ELF-1 (cell line): ENCODE measurements at places on chromosomes 7 and 10.
A peak's percentile ranks its signal among the peaks of the same experiment; 100 is the strongest.

- no peak for DNase-seq
Measured at GRCh38 chr7:56290548-56290947, 174.3 kb upstream of the NUPR2 start.

DNA sequence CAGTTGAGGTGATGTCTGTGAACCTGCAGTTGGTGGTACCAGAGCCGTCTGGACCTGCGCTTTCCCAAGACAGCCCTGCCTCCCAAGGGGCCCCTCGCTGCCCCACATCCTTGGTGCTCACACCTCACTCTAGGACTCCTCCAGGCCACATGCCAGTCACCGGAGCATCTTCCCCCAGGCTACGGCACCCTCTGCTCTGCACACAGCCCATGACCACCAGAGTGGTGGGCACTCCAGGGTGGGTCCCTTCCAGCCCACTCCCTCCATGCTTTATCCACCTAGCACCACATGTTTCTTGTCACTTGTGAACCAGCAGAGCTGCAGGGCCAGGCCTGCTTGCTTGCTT is 183.7 kb upstream of the SH2B2 start:
- DNase-seq: no peak

DNA sequence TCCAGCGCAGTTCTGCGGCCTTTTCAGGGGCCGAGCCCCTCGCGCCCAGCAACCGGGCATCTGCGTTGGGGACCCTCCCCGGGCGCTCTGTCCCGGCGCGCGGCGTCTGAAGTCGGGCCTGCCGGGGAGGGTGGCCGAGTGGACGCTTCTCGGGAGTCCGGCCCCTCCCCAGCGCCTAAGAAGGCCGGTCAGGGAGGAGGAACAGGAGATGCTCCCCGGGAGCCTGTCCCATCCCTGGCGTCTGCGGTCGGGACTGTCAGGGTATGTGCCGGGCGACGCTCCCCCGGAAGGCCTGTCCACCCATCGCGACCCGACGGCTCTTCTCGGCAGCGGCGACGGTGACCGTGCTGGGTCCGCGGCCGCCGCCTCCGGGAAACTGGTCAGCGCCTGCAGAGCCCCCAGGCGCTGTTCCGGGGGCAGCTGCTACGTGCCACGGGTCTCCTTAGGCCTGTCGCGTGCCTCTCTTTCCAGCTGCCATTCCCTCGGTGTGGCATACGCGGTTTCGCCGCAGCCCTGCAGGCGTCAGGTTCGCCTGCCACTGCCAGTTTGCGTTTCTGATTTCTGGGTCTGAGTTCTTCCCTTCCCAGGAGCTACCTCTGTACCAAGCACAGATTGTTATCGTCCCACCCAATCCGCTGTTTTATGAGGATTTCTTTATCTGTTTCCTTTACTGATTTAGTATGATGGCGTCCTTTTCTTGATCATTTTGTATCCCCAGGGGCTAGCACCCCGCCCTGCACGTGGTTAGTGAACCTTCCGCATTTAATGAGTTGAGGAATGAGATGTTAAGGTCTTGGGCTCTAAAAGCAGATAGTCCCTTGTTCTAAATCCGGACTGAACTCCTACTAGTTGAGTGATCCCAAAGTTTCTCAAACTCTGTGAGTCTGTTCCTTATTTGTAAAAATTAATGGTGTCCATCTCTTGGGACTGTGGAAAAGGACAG is 782 bp downstream of the IFIT5 start:
- DNase-seq: peak; percentile 69

- DNase-seq: no peak
Measured at GRCh38 chr7:48360574-48360973, 189.3 kb downstream of the ABCA13 start.

DNA sequence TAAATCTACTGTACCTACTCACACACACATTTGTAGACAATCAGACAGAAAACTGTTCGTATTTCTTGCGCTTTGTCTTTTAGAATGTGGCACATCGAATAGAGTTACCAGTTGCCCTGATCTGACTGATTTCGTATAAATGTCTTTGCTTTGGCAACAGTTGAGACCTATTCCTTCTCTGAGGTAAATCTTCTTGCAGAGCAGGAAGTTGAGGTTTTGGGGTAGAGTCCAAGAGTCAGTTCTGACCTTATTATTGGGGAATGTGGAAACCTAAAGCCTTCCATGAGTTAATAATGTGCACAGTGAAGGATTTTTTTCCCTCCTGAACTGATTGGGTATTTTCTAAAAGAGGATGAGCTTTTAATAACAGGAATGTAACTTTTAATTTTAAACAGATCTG is 135.3 kb downstream of the KIAA1217 start:
- no peak for DNase-seq
